Ascending aorta (tissue), 2 donors: ENCODE measurements at places on chromosomes 5 and 9. TPM values are rescaled to one million over a fixed set of nuclear protein-coding genes. Genes with fewer than 3 reads are reported as not detected.

Gene NTNG2
- 5.9 TPM for total RNA-seq

Gene CDC26
- 1.2 TPM for total RNA-seq

Gene ASPN
- total RNA-seq = 43.5 TPM

Gene LCN2
- total RNA-seq = not detected

Gene PCDHB11
- total RNA-seq = 7.1 TPM

Gene SMIM23
- not detected for total RNA-seq

Gene RAB3C
- total RNA-seq = 3.0 TPM

Gene SLC46A2
- not detected for total RNA-seq

Gene CD14
- total RNA-seq = 122 TPM

Gene SLC34A1
- total RNA-seq = not detected

Gene TAF11L13
- not detected for total RNA-seq

Gene PRSS3
- not detected for total RNA-seq
